Mesothelial cell of epicardium (in vitro differentiated cells): ENCODE measurements at places on chromosomes 5 and 9. TPM values are rescaled to one million over a fixed set of nuclear protein-coding genes. Genes with fewer than 3 reads are reported as not detected.

Gene ANXA2R
- total RNA-seq: 1.4 to 1.9 TPM (median 1.7 TPM) in 3 replicates

DNA sequence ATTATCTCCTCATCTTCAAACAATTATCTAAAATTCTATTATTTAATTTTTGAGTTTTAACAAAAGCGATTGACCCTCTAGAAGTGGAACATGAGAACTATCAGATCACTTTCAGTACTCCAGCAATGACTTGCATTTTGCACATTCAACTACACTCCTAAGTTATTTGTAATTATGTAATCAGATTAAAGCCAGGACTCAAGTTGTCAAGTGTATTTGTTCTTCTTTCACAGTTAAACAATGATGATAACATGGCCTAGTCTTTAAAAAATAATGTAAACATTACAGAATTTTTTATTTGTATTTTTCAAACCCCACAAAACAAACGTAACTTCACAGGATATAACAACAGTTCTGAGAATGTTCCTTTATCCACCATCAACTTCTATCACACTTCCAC is 2148.9 kb upstream of the ACO1 start:
- H3K4me1 ChIP-seq: peaks cover 20% of the 10 kb centered on the region
- no peak overlapping the region for H3K27ac ChIP-seq
- no peaks in the 10 kb centered on the region for H3K36me3 ChIP-seq
- H3K4me3 ChIP-seq: no peak overlapping the region
- no peaks in the 10 kb centered on the region for H3K27me3 ChIP-seq

Gene PCDHGC3
- total RNA-seq: 80.2 to 82.9 TPM (median 80.6 TPM) in 3 replicates

DNA sequence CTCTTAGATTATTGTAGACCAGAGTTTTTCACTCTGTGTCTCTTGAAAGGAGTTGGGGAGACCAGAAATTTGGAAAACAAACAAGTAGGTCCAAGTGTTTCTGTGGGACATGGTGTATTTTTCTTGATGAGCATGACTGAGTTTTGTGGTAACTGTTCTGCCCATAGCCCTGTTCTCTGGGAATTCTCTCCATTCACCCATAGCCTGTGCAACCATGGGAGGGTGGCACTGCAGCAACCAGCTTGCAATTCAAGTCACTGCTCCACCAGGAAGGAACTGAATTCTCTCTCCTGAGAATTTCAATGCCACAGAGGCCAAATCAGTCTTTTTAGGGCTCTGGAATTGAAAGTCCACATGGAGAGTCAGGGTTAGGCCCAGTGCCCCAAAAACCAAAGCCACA is 475.3 kb upstream of the TRPC7 start:
- no peak overlapping the region for H3K27ac ChIP-seq
- no peaks in the 10 kb centered on the region for H3K36me3 ChIP-seq
- no peaks in the 10 kb centered on the region for H3K4me1 ChIP-seq
- peaks cover 22% of the 10 kb centered on the region for H3K27me3 ChIP-seq
- no peak for DNase-seq
- no peak overlapping the region for H3K4me3 ChIP-seq

DNA sequence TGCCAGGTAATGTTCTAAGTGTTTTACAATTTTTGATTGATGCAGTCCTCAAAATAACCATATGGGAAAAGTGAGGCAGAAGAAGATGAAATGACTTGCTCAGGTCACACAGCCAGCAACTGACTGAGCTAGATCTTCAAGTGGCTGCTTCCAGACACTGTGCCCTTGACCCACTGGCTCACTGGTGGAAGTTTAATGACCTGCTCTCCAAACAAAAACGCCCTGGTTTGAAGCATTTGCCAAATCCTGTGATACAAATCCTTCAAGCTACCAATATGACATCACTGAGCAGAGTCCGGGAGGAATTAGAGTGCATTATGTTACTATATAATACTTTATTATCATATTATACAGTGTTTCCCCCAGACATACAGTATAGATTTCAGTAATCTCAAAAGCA is 459.4 kb downstream of the GADD45G start:
- H3K4me3 ChIP-seq: no peak overlapping the region
- H3K27ac ChIP-seq: no peak overlapping the region
- H3K27me3 ChIP-seq: peaks cover 3% of the 10 kb centered on the region

GRCh38 chr9:88531920-88532698 is 2.9 kb upstream of the NXNL2 start:
- no peaks in the 10 kb centered on the region for H3K27me3 ChIP-seq
- peak; percentile 54 for DNase-seq
- H3K36me3 ChIP-seq: no peaks in the 10 kb centered on the region
- H3K4me3 ChIP-seq: peak overlapping the region; percentile 78

GRCh38 chr5:150534811-150535210 is 26.9 kb downstream of the NDST1 start:
- H3K27me3 ChIP-seq: no peaks in the 10 kb centered on the region
- H3K4me1 ChIP-seq: no peaks in the 10 kb centered on the region
- H3K36me3 ChIP-seq: peaks cover 35% of the 10 kb centered on the region
- H3K4me3 ChIP-seq: no peak overlapping the region

DNA sequence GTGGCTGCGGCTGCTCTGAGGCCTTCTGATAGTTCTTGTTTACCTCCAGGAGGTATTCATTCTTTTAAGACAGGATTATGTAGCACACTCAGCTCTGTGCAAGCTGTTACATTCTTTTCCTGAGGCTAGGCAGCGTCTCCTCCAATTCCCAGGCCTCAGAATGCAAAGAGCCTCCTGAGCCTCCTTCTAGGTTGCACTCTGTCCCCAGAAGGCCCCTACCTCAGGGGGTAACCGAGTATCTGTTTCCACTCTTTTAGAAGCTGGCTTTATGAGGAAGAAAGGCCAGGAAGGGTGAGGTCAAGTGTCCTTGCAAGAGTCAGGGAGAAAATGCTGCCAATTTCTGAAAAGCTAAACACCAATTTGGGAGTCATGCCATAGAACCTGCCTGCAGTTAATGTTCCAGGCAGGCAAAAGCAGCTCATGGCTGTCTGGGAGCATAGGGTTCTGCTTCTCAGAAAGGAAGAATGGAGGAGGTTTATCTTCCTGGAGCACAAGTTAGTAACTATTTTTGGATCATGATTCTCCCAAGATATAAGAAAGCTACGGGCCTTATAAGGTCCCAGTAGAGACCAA is 178.9 kb downstream of the SEMA6A start:
- H3K4me1 ChIP-seq: peaks cover 33% of the 10 kb centered on the region
- H3K4me3 ChIP-seq: no peak overlapping the region
- H3K36me3 ChIP-seq: no peaks in the 10 kb centered on the region
- no peak for DNase-seq

- H3K27ac ChIP-seq: no peak overlapping the region
- no peak for DNase-seq
- H3K4me3 ChIP-seq: no peak overlapping the region
Measured at GRCh38 chr5:44506561-44506960, 117.3 kb upstream of the FGF10 start.

DNA sequence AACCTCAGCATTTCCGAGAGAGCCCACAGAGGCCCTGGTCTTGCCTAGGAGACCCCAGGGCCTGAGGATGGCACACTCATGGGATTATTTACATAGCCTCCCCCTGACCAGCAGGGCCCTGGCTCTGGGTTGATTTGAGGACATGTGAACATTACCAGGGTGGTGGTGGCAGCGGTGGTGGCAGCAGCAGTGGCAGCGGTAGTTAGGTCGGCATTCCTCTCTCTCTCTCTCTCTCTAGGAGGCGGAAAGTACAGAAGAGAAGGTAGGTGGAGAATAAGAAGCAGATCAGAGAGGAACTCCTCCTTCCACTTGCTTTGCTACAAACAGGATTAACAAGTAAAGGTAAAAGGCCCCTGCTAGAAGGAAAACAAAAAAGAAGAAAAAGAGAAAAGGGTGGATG is 39.3 kb downstream of the B4GALT1 start:
- H3K4me1 ChIP-seq: peaks cover 18% of the 10 kb centered on the region
- no peak overlapping the region for H3K4me3 ChIP-seq

Gene ANKRD18B
- 0.82 to 3.2 TPM (median 1.6 TPM) in 3 replicates for total RNA-seq

GRCh38 chr5:78268356-78268755 is 26.1 kb downstream of the AP3B1 start:
- H3K27ac ChIP-seq: no peak overlapping the region
- H3K4me3 ChIP-seq: no peak overlapping the region
- no peak for DNase-seq
- H3K4me1 ChIP-seq: peaks cover 6% of the 10 kb centered on the region
- H3K27me3 ChIP-seq: no peaks in the 10 kb centered on the region

DNA sequence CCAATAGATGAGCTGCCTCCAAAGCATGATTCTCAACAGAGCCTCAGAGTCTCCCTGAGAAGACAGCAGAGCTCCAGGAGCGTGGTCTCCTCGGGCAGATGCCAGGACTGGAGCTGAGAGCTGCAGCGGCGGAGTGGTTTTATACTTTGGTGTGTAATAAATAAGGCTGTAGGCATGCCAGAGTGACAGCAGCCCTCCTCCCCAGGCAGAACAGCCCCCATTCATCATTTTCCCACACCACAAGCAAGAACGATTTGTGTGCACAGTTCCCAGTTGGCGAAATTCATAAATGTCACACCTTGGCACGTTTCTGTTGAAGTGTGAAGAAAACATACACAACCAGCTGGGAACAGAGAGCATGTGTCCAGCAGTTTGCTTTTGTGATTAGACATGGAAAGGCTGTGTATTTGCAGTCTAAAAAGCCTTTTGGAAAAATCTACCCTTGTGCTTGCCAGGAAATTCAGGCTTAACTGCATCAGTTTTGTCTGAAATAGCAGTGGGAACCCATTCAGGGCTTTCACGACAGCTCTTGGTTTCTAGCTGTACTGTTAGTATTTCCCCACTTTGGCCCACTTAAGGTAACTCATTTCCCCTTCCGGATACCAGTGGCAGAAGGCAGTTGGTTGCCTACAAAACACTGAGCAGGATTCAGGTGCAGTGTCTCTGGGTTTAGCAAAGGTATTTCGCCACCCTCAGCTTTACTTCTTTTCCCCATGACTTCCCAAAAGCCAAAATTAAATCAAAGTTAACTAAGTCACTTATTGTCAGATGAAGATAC is at the start of gene C1QTNF3:
TSS of gene C1QTNF3 (minus strand) at position 115 of the 778 bp plus-strand sequence. CDS start at position 27, 88 bp downstream.
- H3K4me3 ChIP-seq: no peak within 1 kb of the TSS
- H3K27me3 ChIP-seq: peaks cover 6% of the 10 kb centered on the region
- peaks cover 9% of the 10 kb centered on the region for H3K36me3 ChIP-seq
- no peak within 1 kb of the TSS for H3K27ac ChIP-seq
- peaks cover 22% of the 10 kb centered on the region for H3K4me1 ChIP-seq
- DNase-seq: no peak

Gene RLN1
- total RNA-seq: 0.75 to 0.88 TPM (median 0.80 TPM) in 3 replicates

Gene COL27A1
- total RNA-seq: 126 to 138 TPM (median 129 TPM) in 3 replicates

Gene NXNL2
- total RNA-seq: 2.0 to 2.6 TPM (median 2.2 TPM) in 3 replicates

Gene STARD4
- total RNA-seq: 65.8 to 68.4 TPM (median 67.4 TPM) in 3 replicates

DNA sequence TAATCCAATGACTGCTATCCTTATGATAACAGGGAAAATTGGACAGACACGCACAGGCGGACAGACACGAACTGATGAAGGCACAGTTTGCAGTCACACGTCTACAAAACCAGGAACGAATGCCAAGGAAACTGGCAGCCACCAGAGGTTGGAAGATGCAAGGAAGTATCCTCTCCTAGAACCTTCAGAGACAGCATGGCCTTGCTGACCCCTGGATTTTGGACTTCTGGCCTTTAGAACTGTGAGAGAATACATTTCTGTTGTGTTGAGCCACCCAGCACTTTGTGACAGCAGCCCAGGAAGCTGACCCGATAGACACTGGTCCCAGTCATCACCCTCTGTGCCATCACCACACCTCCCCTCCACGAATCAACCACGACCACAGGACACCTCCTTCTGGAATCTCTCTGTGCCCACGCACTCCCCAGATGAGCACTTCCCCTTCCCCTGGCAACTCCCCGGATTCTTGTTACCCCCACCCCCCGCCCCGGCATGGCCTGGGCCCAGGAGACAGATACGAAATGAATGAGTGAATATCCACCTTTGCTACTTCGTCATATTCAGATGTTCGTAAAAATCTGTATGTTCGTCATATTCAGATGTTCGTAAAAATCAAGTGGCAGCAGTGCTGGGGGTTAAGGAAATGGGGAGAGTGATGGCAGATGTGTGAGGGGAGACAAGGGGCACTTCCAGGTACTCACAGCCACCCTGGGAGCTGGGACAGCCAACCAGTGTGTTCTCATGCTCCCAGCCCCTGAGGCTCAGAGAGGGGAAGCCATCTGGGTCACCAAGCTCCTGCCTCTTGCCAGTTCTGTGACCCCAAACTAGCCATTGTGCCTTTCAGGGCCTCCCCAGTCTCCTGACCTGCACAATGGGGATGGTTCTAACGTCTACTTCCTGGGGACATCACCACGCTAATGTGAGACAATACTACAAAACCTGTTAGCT is 18.5 kb downstream of the GBGT1 start:
- no peak for DNase-seq
- H3K36me3 ChIP-seq: no peaks in the 10 kb centered on the region

DNA sequence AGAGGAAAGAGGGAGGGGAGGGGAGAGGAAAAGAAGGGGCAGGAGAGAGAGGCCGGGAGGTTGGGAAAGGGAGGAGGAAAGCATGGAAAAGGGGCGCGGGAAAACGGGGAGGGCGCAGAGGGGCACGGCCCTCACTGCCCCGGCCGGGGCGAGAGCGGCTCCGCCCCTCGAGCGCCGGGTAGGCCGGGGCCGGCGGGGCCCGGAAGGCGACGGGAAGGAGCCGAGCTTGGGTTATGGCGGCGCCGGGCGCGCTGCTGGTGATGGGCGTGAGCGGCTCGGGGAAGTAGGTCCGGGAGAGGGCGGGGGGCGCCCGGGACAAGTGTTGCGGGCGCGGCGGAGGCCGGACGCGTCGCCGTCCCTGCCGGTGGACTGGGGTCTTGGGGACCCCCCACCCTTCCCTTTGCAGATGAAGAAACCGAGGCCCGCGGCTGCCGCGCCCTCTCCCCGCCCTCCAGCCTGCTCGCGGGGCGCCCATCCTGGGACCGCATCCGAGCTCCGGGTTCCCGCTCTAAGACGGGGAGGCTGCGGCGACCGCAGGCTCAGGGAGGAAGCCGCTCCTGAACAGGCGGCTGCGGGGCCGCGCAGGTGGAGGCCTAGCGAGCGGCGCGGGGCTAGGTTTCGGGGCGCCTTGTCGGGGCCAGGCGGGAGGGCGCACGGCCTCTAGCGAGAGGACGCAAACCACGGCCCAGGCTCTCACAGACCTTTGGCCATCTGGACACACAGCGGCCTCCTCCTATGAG is at the start of gene IDNK:
TSS of gene IDNK (plus strand) at position 205 of the 740 bp plus-strand sequence. CDS start at position 234, 29 bp downstream.
- H3K4me3 ChIP-seq: peak within 1 kb of the TSS; percentile 87
- H3K36me3 ChIP-seq: no peaks in the 10 kb centered on the region
- peaks cover 20% of the 10 kb centered on the region for H3K27me3 ChIP-seq
- H3K27ac ChIP-seq: peak within 1 kb of the TSS; percentile 93

Gene KIF12
- total RNA-seq: 3.3 to 5.2 TPM (median 4.7 TPM) in 3 replicates

Gene LCP2
- total RNA-seq: not detected in 3 replicates

GRCh38 chr9:29830821-29831220 is 2257.5 kb upstream of the C9orf72 start:
- H3K36me3 ChIP-seq: no peaks in the 10 kb centered on the region
- no peak overlapping the region for H3K4me3 ChIP-seq
- no peaks in the 10 kb centered on the region for H3K4me1 ChIP-seq
